Activated naive CD4-positive, alpha-beta T cell treated with anti-CD3 and anti-CD28 coated beads, Interleukin-2, amount 10 ng/mL, durations not matched to agents 7 days and 5 days (primary cell): ENCODE measurements at places on chromosomes 3 and 15.
A peak's percentile ranks its signal among the peaks of the same experiment; 100 is the strongest.

- H3K27ac ChIP-seq, result peak overlapping the region; percentile 30
- H3K4me3 ChIP-seq, result no peak overlapping the region
- peaks cover 93% of the 10 kb centered on the region for H3K27me3 ChIP-seq
- peaks cover 6% of the 10 kb centered on the region for H3K36me3 ChIP-seq
- DNase-seq, result no peak
- H3K4me1 ChIP-seq, result no peaks in the 10 kb centered on the region
These were observed 15.5 kb downstream of the ZIC4 start for GRCh38 chr3:147390589-147391569.

DNA sequence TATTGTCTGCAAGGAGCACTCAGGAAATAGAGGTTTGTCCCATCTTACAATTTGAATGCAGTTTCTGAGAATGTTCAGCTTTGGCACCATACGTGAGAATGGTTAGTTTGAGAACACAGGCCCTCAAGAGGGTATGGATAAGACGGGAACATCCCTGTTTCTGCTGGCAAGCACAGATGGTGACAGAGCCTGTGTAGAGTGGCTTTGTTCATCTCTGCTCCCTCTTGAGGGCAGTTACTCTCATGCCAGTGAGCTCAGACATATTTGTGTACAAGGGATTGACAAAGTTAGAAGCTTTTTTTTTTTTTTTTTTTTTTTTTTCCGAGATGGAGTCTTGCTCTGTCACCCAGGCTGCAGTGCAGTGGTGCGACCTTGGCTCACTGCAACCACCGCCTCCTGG, 71.5 kb upstream of the FILIP1L start:
- H3K4me3 ChIP-seq, result no peak overlapping the region
- H3K36me3 ChIP-seq, result peaks cover 5% of the 10 kb centered on the region
- peaks cover 15% of the 10 kb centered on the region for H3K27me3 ChIP-seq
- no peak overlapping the region for H3K27ac ChIP-seq

DNA sequence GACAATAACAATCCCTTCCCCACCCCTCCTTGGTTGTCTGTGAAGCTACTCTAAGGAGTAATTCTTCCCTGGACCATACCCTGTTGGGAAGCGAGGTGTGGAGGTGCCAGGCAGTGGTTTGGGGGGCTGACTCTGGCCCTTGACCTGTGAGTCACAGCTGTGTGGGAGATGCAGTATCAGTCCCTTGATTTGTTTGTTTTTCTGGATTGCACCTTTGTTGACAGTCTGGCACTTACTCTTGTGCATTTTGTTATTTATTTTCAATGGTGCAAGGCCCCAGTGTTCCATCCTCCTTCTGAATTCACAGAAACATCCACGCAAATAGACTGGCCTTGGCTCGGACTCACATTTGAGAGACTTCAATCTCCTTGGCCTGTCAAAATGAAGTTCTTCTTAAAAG, 29.7 kb downstream of the TMEM45A start:
- no peak overlapping the region for H3K27ac ChIP-seq
- H3K4me1 ChIP-seq, result no peaks in the 10 kb centered on the region
- no peak overlapping the region for H3K4me3 ChIP-seq
- peaks cover 19% of the 10 kb centered on the region for H3K27me3 ChIP-seq
- no peaks in the 10 kb centered on the region for H3K36me3 ChIP-seq

GRCh38 chr3:170730071-170730812, 139.8 kb downstream of the RPL22L1 start:
- H3K36me3 ChIP-seq, result no peaks in the 10 kb centered on the region
- peaks cover 9% of the 10 kb centered on the region for H3K27me3 ChIP-seq
- no peak overlapping the region for H3K4me3 ChIP-seq
- H3K4me1 ChIP-seq, result no peaks in the 10 kb centered on the region
- DNase-seq, result no peak
- no peak overlapping the region for H3K27ac ChIP-seq

GRCh38 chr3:191628571-191628970, 167.6 kb downstream of the PYDC2 start:
- DNase-seq, result no peak
- H3K36me3 ChIP-seq, result no peaks in the 10 kb centered on the region
- no peaks in the 10 kb centered on the region for H3K4me1 ChIP-seq
- H3K4me3 ChIP-seq, result no peak overlapping the region
- H3K27me3 ChIP-seq, result no peaks in the 10 kb centered on the region

DNA sequence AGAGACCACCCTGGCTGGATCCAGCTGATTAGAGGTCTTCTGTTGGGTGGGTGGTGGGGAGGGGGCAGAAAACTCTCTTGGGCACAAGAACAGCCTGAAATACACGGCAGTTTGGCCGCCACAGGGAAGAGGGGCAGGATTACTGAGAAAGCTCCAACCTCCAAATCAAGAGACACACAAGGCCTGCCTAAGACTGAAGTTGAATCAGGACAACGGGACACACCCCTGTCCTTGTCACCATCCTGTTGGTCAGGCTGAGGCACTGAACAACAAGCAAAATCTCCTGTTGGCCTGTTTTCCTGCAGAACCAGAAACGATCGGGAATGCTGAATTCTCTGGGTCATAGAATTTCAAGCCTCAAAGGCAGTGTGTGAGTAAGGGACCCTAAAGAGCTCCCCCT, 247.8 kb downstream of the FAM43A start:
- no peak overlapping the region for H3K4me3 ChIP-seq
- DNase-seq, result no peak
- no peak overlapping the region for H3K27ac ChIP-seq
- H3K36me3 ChIP-seq, result no peaks in the 10 kb centered on the region
- H3K27me3 ChIP-seq, result peaks cover 34% of the 10 kb centered on the region

DNA sequence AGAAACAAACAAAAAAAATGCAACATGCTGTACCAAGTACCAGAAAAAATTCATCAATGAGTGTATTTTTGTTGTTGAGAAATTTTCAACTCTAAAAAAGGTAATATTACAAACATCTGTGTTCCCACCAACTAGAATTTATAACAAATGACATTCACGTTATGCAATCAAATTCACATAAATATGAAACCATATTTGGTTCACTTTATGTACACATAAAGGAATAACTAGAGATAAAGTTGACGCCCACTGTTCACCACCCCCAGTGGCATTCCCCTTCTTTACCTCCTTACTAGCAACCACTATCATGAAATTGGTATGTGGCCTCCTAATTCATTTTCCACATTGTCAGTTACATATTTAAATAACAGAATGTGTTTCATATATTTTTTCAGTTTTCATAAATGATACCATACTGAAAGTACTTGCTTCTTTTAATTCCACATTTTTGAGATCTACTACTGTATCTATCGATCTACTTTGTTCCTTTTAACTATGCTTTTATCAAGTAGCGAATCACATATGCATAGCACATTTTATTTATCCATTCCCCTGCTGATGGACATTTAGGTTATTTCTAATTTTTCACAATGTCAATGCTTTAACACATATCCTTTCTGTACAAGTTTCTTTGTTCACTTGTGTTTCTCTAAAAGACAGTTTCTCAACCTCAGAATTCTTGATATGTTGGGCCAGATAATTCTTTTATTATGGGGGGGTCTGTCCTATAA, 34.5 kb downstream of the TBC1D5 start:
- no peaks in the 10 kb centered on the region for H3K4me1 ChIP-seq
- no peak overlapping the region for H3K4me3 ChIP-seq
- peaks cover 14% of the 10 kb centered on the region for H3K36me3 ChIP-seq
- DNase-seq, result no peak

- no peak for DNase-seq
- no peaks in the 10 kb centered on the region for H3K36me3 ChIP-seq
- H3K4me1 ChIP-seq, result peaks cover 5% of the 10 kb centered on the region
- H3K27ac ChIP-seq, result no peak overlapping the region
- peaks cover 6% of the 10 kb centered on the region for H3K27me3 ChIP-seq
These were observed 106.8 kb downstream of the WNT7A start for GRCh38 chr3:13772885-13773745.

GRCh38 chr3:111608383-111608782, 13.2 kb upstream of the ZBED2 start:
- H3K27me3 ChIP-seq, result no peaks in the 10 kb centered on the region
- H3K4me1 ChIP-seq, result peaks cover 95% of the 10 kb centered on the region
- DNase-seq, result no peak
- no peak overlapping the region for H3K4me3 ChIP-seq
- peaks cover 86% of the 10 kb centered on the region for H3K36me3 ChIP-seq

DNA sequence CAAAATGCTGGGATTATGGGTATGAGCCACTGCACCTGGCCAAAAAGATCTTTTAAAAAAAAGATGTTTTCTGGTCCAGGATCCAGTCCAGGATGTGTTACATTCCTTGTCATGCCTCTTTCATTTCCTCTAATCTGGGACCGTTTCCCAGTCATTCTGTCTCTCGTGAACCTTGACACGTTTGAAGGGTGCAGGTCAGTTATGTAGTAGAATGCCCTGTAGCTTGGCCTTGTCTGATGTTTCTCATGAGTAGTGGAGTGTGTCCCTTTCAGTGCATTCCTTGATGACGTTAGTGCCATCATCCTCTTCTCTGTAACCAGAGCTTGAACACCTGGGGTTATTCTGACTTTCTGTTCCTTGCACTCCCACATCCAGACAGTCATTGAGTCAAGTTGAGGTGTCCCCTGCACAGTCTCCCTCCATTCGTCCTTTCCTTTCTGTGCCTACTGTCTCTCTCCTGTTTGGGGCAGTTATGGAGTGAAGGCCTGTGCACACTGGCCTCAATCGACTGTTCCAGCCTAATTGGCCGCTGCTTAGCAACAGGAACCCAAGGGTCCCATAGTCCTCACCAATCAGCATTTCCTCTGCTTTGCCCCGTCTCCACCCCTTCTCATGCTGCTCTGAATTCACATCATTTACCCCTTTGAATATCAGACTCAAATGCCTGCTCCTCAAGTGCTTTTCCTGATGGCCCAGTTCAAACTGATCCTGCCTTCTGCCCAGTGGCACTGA, 5.5 kb downstream of the FAM81A start:
- no peak overlapping the region for H3K4me3 ChIP-seq
- peaks cover 17% of the 10 kb centered on the region for H3K4me1 ChIP-seq
- no peaks in the 10 kb centered on the region for H3K36me3 ChIP-seq
- H3K27ac ChIP-seq, result no peak overlapping the region
- peaks cover 43% of the 10 kb centered on the region for H3K27me3 ChIP-seq

DNA sequence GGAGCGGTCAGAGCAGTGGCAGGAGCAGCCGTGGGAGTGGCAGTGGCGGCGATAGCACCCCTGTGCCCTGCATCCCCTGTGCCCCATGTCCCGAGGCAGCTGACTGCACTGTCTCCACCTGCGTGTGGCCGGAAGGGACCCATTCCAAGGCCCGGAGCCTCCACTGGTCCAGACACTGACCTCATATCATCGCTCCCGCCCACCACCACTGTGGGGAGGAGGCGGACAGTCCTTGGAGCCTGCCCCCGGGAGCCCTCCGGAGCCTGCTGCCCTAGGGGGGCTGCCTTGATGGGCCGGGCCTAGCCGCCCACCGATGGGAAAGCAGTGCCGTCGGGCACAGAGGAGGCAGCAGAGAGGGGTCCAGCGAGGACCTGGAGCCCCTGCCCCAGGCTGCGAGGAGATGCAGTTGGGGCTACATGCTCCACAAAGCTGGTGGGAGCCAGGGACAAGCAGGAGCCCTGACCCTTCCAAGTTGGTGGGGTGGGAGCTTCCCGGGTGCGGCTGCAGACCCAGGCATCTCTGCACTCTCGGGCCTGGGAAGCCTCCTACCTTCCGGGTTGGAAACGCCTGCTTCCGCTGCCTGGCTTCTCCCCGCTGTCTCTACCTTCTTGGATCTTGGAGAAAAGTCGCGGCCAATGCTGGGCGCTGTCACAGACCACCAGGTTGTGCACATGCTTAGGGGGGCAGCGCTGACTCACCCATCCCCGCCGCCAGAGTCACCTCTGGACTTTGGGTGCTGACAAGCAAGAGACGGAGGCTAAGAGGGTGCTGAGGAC, 283.2 kb upstream of the ROBO1 start:
- DNase-seq, result no peak
- H3K27me3 ChIP-seq, result no peaks in the 10 kb centered on the region
- H3K36me3 ChIP-seq, result no peaks in the 10 kb centered on the region
- H3K27ac ChIP-seq, result no peak overlapping the region
- no peak overlapping the region for H3K4me3 ChIP-seq

DNA sequence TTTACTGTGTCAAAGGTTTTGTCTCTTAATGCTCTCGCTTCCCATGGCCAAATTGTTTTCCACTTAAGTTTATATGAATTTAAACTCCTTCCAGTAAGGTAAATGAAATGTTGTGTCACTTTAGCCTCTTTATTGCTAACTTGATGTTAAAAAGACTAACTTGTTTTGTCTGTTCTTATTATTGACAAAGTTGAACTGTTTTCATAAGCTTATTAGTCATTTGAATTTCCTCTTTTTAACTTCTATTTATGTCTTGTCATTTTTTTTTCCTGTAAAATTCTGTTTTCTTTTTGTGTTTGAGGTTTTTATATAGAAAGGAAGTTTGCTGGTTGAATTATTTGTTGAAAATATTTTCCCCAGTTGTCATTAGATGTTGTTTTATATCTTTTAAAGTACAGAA, 25.8 kb downstream of the FAM98B start:
- DNase-seq, result no peak
- H3K4me3 ChIP-seq, result no peak overlapping the region
- no peaks in the 10 kb centered on the region for H3K27me3 ChIP-seq
- peaks cover 11% of the 10 kb centered on the region for H3K4me1 ChIP-seq
- no peak overlapping the region for H3K27ac ChIP-seq

GRCh38 chr15:48823706-48824105, 12.8 kb upstream of the CEP152 start:
- H3K4me3 ChIP-seq, result no peak overlapping the region
- no peaks in the 10 kb centered on the region for H3K36me3 ChIP-seq
- H3K4me1 ChIP-seq, result no peaks in the 10 kb centered on the region
- H3K27ac ChIP-seq, result no peak overlapping the region
- H3K27me3 ChIP-seq, result peaks cover 12% of the 10 kb centered on the region

DNA sequence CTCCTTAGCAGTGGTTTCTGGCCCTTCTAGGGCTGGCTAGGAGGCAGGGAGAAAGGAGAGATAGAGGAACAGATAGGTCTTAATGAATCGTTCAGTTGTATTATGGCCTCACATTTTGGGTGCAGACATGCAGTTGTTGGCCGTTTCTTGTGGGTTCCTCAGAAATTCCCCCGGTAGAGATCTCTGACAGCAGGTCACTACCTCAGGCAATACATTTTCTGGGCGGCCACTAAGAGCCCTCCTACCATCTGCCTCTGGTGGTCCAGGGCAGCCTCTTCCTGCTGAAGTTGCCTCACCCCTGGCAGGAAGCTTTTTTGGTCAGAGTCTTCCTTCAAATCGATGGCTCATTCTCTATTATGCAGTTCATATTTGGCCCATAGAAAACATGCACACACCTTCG, 266.1 kb downstream of the SV2B start:
- H3K4me3 ChIP-seq, result no peak overlapping the region
- peaks cover 30% of the 10 kb centered on the region for H3K36me3 ChIP-seq
- DNase-seq, result no peak
- H3K27me3 ChIP-seq, result peaks cover 7% of the 10 kb centered on the region
- no peak overlapping the region for H3K27ac ChIP-seq
